ENCODE measurements at places on chromosomes 7 and 10. TPM values are rescaled to one million over a fixed set of nuclear protein-coding genes. Genes with fewer than 3 reads are reported as not detected.

Gene LIPN
- polyA plus RNA-seq, result not detected

Gene FAM25G
- not detected for polyA plus RNA-seq

Gene KIF11
- polyA plus RNA-seq, result 42.4 TPM

Gene CADPS2
- polyA plus RNA-seq, result 63.4 TPM

Gene FAM180A
- polyA plus RNA-seq, result not detected

Gene ASCC1
- polyA plus RNA-seq, result 46.5 TPM

Gene HK1
- polyA plus RNA-seq, result 53.4 TPM

Gene H2BK1
- polyA plus RNA-seq, result not detected

DNA sequence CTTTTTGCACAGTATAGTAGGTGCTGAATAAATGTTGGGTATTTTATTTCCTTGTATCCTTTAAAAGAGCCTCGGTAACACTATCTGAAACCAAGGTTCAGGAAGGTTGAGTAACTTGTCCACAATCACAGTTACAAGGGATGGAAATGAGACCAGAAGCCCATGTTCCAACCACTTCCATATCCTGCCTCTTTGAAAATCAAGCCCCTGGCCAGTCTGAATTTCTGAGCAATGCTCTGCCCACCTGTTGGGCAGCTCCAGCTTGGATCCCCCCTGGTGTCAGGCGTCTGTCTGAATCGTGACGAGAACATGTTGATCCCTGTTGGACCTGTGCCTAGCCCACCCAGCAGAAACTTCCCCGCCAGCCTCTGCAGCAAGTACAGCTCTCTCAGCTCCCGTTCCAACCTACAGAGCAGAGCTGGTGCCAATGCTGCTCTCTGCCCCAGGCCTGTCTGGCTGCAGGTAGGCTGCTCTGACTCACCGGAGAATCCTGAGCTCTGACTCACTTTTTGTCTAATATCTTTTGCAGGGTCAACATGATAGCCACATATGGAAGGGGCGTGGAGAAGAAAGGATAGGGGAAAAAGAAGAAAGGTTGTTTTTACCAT is 595.5 kb downstream of the INHBA start:
- DNase-seq, result no peak

GRCh38 chr7:43583424-43584194 is 701 bp downstream of the STK17A start:
- peak; percentile 50 for DNase-seq

DNA sequence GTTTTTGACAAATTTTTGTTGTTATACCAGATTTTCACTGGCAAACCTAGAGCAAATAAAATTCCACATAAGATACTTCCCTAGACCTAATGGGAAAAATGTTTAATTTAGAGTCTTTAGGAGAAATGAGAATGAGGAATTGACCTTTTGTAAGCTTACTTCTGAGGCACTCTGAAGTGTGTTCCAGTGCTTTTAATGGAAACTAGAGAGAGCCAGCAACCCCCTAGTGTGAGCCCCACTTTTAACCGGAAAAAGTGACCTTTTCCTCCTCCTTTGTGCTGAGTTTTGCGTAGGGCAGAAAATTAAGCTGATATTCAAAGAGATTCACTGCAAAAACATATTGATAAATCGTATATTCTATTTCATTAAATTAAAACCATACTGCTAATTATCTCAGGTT is 5.2 kb downstream of the IKZF1 start:
- no peak for DNase-seq

- no peak for DNase-seq
Observed at GRCh38 chr7:142871260-142872105, 14.1 kb downstream of the TRPV6 start.

DNA sequence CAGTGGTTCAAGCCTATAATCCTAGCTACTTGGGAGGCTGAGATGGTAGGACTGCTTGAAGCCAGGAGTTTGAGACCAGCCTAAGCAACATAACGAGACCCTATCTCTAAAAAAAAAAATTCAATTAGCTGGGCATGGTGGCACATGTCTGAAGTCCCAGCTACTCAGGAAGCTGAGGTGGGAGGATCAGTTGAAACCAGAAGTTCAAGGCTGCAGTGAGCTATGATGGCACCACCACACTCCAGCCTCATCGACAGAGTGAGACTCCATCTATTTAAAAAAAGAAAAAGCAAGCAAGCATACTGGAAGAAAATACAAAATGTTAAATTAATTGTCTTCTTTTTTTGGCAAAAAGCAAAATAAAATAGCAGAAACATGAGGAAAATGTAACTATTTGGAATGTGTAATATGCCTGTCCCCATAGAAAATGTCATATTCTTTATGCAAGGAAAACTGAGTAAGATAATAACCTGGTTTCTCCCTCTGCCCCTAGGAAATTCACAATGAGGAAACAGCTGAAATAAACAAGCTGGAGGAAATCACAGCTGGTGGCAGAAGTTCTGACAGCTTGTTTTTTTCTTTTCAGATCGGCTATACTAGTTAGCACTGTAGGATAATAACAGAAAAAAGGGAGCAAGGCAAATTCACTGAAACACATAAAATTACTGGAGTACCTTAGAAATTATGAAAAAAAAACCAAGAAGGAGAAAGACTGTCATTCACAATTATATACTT is 48.5 kb downstream of the HERPUD2 start:
- no peak for DNase-seq

- DNase-seq, result no peak
Observed at GRCh38 chr10:63094405-63094804, 38.7 kb upstream of the NRBF2 start.

DNA sequence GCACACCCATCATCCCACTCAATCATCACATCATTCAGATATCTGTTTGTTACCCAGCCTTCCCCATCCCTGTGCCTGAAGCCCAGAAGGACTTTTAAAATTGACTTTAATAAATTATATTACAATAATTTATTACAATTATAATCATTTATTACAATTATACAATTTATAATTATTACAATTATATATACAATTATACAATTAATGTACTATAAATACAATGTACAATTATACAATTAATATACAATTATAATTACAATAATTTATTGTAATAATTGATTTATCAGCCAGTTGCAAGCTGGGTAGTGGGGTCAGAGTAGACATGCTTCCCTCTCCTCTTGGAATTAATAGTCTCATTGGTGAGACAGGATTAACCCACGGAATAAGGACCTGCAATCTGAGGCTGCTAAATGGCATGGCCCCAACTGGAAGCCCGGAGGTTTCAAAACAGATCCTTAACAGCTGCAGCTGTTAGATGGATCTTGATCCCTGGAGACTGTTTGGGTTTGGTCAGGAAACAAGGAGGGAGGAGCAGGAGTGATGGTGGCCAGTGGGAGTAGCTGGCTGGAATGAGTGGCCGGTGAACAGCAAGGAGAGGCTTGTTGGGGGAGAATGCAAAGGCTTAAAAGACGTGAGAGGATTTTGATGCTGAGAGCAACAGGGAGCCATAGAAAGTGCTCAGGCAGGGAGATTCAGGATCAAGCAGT is 402.8 kb upstream of the PODXL start:
- DNase-seq, result no peak

DNA sequence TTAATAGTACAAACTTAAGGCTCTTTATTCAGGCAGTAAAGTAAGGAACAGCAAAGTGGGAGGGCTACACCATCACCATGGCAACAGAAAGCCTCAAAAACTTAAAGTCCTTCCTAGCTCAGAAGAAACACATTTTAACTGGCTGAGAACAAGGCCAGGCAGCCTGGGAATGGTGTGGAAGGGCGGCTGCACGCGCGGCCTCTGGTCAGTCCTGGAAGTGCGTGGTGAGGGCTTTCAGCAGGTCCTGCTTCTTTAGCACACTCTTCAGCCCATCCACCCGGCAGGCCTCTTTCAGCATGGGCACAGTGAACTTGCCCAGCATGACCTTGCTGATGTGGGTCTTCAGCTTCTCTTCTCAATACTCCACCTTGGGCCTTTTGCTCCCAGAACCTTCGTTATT is 133.0 kb downstream of the CYP26A1 start:
- DNase-seq, result no peak

- no peak for DNase-seq
Observed at GRCh38 chr10:115171392-115171960, 78.3 kb downstream of the ATRNL1 start.

DNA sequence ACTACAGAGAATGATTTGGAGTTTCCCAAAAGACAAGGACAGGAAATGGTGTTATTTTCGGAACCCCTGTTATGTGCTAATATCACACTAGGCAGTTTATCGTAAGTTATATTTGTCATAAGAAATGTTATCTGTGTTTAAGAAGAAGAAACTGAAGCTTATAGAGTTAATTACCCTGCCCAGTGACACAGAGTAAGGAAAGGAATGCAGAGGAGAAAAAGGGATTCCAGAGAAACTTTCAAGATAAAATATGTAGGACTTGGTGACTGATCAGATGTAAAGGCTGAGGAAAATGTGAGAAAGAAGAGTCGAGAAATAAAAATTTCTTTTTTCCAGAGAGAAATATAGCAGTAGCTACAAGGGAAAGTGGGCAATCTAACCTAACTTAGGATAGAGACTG is 63.5 kb upstream of the ZNF746 start:
- no peak for DNase-seq

DNA sequence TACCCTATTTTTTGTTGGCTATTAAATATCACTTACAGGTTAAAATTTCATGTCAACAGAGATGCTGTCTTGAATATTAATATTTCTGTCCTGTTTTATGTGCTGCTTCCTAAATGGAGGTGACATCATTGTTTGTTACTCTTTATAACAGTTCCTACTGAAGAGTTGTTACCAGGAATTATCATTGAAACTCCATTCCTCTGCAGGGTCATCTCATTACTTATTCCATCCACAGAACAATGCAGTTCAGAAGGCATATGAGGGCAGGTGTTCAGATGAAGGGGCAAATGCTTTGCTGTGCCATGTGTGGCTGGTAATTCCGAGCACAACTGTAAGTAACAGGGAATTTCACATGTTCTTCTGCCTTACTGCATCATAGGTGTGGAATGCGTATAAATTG is 113.4 kb downstream of the ANK3 start:
- DNase-seq, result no peak

DNA sequence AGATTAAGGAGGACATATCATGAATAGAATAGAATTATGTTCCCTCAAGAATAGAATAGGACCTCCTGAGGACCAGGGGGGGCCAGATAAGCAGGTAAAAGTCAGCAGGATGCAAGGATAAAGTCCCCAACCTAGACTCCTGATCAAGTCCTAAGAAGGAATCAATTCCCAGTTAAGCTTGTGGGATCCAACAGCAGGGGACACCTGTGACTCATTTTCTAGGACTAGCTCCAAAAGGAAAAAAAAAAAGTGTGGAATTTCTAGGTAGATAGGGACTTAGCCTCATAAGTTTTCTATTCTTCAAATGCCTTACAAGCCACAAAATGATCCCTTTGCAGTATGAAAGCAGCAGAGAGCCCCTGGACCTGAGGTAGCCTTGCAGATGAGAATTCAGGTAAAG is 336.2 kb downstream of the WDR11 start:
- no peak for DNase-seq

GRCh38 chr7:43114458-43114780 is 2.0 kb downstream of the HECW1 start:
- no peak for DNase-seq

- DNase-seq, result no peak
Observed at GRCh38 chr7:95828824-95829790, 56.8 kb downstream of the DYNC1I1 start.

GRCh38 chr7:155380976-155381851 is 76.7 kb upstream of the EN2 start:
- DNase-seq, result no peak

DNA sequence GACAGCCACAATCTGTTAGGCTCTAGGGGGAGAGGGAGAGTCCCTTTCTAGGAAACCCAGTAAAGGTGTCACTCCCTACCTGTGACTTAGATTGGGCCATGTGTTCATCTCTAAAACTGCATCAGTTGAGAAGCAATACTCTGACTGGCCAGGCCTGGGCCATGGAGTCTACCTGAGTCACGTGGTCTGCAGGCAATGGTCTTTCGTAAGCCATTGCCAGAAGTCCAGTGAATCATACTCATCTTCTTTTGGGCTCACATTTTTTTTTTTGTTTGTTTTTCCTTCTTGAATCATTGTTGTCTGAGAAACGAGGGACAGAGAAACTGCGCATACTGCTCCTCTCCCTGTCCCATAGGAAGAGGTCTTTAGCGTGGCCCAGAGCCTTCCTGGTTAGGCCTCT is 215.6 kb downstream of the CCSER2 start:
- DNase-seq, result no peak

- DNase-seq, result no peak
Observed at GRCh38 chr10:74548676-74549075, 277.7 kb upstream of the KAT6B start.

GRCh38 chr10:88851706-88852105 is at the start of gene ANKRD22:
Gene ANKRD22, minus strand, starts transcription at chr10:88851844. Its CDS starts 237 bp downstream, at chr10:88851607.
- no peak for DNase-seq

GRCh38 chr7:133654547-133654946 is 401.7 kb downstream of the EXOC4 start:
- no peak for DNase-seq

- DNase-seq, result no peak
Observed at GRCh38 chr7:116283595-116284204, 73.4 kb downstream of the TES start.

DNA sequence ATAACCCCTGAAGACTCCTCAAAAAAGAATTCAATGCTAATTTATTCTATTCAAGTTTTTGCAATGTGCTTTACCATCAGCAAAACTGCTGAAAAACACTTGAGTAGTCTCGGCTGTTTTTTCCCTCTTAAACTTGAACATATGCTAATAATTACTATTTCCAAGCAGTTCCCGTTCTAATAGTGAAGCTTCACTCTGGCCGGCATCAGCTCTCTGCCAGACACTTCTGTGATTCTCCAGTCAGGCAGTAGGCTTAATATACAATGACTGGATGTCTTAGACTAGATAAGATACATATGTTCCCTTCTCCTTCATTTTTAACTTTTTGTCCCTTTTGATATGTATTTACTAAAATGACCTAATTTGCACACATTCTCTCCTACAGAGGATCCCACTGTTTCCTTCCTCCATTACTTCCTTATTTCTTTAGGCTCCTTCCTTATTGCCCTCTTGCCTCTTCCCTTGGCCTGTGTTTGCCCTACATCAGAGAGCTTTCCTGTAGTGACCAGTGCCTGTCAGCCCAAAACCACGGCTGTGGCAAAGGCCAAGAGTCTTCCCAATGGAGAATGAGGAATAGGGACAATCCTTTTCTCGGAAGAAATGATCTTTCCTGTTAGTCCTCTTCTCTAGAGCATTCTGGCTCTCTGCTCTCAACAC is 23.5 kb downstream of the HEPACAM2 start:
- no peak for DNase-seq

DNA sequence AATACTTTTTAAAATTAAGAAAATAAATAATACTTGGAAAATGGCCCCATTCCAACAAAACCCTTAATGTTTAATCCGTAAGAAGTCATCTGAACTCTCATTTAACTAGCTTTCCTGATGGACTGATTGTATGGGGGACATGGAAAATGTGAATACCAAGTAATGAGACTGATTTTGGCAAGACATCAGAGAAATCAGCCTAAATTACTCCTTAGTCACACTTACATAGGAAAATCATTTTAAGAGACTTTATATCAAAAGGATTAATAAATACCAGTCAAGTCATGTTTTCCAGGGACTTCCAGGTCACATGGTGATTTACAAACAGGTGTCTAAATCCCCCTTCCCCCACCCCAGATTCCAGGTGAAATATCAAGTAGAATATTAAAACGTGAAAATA is 58.2 kb downstream of the GRM8 start:
- DNase-seq, result peak; percentile 4

GRCh38 chr10:102647443-102648268 is 3.4 kb downstream of the TRIM8 start:
- no peak for DNase-seq

GRCh38 chr10:55551603-55552002 is 750.6 kb upstream of the PCDH15 start:
- no peak for DNase-seq

GRCh38 chr10:100972115-100972903 is 3.0 kb downstream of the SEMA4G start:
- no peak for DNase-seq

Data from renal cortex interstitium (tissue), 15 donors.